ENCODE measurements at places on chromosomes 2 and 18. TPM values are rescaled to one million over a fixed set of nuclear protein-coding genes. Genes with fewer than 3 reads are reported as not detected.
A peak's percentile ranks its signal among the peaks of the same experiment; 100 is the strongest.

- DNase-seq, result no peak
Measured at GRCh38 chr2:71988170-71988569, 159.5 kb downstream of the CYP26B1 start.

DNA sequence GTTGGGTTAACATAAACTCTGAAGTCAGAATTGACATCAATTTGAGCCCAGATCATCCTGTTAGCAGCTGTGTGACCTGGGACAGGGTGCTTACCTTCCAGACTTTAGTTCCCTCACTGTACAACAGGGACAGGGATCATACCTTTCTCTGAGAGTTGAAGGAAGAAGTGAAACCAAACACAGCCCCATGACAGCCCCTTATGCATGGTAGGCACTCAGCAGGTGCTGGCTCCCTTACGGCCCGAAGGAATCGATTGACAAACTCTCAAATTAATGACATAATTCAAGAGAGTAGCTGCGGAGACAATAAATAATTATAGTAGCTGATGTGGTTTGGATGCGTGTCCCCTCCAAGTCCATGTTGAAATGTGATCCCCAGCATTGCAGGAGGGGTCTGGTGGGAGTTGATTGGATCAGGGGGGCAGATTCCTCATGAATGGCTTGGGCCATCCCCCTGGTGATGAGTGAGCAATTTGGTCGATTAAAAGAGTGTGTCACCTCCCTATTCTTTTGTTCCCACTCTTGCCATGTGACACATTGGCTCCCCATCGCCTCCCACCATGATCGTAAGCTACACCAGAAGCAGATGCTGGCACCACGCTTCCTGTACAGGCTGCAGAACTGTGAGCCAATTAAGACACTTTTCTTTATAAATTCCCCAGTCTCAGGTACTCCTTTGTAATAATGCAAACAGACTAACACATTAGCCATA is 72.4 kb downstream of the ODC1 start:
- DNase-seq, result no peak

DNA sequence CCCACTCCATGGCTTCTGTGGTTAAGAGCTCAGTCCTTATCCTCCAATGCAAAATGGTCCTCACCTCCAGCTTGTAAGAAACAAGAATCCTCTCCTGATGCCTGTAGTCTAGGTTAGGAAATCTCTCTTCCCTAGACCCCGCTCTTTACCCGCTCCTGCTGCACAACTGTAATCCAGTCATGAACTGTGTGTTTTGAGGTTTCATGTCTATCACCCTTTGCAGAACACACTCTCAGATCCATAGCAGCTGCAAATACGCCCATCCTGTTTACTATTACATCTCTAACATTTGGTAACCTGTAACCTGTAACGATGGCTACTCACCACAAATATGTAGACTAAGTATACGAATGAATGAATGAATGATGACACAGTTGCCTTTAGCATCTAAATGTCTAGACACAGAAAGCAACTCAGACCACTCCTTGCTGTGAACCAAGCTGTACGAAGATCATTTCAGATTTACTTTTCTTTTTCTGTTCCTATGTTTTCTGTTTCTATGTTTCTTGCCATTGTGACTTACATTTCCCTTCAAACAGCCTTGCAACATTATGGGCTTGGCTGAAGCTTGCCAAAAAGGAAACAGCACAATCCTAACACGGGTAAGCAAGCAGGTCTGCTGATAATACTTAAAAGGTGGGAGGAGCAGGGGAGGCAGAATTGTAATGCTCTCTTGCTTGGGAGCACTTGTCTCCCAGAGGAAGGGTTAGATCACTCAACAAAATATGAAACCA is 53.7 kb downstream of the EPHA4 start:
- DNase-seq, result no peak

- no peak for DNase-seq
Measured at GRCh38 chr2:224903621-224904020, 138.6 kb downstream of the DOCK10 start.

DNA sequence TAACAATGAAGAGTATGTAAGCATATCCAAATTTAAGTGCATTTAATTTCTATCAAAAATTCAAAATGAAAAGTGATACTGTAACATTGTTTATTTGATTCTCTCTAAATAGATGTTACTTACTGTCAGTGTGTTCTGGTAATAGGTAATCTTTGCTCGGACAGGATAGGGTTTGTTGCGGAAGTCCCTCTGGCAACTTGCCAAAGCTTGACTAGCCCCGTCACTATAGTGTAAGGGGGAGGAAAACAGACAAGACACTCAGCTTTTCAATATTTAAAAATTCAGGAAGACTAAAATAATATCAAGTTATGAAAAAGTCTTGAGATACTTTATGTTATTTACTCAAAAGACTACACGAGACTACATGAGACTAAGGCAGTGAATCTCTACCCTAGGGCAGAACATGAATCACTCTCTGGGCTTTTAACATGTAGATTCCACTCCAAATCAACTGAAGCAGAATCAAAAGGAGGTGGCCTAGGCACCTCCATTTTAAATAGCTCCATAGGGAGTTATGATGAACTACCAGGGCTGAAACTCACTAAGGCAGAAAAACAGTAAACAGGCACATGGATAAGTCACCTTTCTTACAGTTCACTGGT is 5.9 kb downstream of the LMAN1 start:
- no peak for DNase-seq

GRCh38 chr2:241860184-241861078 is 1.7 kb upstream of the PDCD1 start:
- DNase-seq, result peak; percentile 63

GRCh38 chr2:23404426-23404825 is 19.4 kb downstream of the KLHL29 start:
- DNase-seq, result peak; percentile 71

DNA sequence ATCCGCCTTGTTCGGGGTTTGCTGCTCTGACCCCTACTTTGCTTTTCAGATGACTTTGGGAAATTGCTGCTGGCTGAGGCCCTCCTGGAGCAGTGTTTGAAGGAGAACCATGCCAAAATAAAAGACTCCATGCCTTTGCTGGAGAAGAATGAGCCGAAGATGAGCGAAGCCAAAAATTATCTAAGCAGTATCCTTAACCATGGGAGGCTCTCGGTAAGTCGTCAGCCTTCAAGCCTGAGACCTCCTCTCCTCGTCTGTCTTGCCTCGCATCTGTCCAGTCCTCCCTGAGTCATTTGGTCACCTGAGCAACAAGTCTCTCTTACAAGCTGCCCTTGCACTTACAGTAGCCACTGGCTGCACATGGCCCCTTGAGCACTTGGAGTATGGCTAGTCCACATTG is 34.7 kb upstream of the MCFD2 start:
- no peak for DNase-seq

DNA sequence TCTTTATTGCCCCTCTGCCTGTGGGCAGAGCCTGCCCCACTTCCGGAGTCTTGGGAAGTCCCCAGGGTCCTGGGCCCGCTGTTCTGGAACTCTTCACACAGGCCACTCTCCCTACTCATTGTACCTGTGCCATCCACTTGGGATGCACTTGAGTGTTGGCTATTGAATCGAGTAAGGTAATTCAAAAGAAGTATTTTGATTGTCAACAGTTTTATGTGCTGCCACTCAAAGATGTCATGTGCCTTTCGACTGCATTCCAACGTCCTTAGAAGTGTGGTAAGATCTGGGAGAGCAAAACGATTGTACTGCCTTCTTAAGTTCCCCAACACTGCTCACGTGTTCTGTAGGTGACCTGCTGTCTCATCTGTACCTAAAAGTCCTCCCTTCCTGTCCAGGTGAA is 77.0 kb upstream of the SMIM21 start:
- DNase-seq, result no peak

GRCh38 chr2:105309147-105309545 is 20.4 kb downstream of the TGFBRAP1 start:
- DNase-seq, result no peak

GRCh38 chr2:55986001-55986400 is 62.4 kb upstream of the EFEMP1 start:
- DNase-seq, result no peak

- DNase-seq, result no peak
Measured at GRCh38 chr2:147182260-147182659, 662.6 kb upstream of the ACVR2A start.

GRCh38 chr2:56191617-56192016 is 7.8 kb downstream of the CCDC85A start:
- no peak for DNase-seq

DNA sequence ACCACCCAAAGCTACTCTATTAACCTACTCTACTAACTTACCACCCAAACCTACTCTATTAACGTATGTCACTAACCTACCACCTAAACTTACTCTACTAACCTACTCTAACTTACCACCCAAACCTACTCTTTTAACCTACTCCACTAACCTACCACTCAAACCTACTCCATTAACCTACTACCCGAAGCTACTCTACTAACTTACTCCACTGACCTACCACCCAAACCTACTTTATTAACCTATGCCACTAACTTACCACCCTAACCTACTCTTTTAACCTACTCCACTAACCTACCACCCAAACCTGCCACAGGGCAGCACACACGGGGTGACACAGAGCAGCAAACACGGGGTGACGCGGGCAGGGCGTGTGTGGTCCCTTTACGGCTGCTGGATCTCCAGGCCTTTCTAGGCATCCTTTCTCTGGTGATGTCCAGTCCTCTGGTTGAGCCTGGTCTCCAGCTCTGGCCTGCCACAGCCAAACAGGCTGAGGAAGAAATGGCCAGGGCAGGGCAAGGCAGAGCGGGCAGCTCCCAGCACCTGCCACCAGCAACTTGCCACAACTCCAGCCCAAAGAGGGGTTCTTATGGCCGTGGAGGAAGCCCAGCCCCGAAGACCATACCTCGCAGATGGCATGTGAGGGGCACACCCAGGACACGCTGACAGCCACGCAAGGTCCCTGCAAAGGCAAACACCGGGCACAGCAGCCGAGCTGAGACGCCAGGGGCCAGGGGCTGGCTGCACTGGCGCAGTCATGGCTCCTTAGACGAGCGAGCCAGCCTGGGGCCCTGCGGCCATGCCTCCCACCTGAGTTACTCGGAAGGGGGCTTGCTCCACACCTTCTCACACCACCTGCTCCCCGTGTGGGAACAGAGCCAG is 25.7 kb downstream of the PXDN start:
- peak; percentile 66 for DNase-seq

DNA sequence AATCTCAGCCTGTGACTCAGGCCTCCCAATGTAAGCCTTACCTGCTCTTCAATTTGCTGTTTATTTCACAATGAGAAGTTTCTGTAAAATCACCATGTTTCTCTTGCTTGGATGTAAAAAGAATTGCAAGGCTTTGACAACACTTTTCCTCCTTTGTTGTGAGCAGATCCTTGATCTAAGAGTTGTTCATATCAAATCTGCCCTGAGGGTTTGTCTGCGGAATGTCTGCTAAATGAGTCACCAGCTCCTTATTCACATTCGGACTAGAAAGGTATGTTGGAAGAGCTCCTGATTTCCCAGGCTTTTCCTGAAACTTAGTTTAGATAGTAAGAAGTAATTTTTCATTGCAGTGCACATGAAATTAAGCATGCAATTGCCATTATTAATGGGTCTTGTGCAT is 268.2 kb upstream of the TCF4 start:
- no peak for DNase-seq

- DNase-seq, result no peak
Measured at GRCh38 chr2:211923019-211923418, 615.6 kb downstream of the ERBB4 start.

DNA sequence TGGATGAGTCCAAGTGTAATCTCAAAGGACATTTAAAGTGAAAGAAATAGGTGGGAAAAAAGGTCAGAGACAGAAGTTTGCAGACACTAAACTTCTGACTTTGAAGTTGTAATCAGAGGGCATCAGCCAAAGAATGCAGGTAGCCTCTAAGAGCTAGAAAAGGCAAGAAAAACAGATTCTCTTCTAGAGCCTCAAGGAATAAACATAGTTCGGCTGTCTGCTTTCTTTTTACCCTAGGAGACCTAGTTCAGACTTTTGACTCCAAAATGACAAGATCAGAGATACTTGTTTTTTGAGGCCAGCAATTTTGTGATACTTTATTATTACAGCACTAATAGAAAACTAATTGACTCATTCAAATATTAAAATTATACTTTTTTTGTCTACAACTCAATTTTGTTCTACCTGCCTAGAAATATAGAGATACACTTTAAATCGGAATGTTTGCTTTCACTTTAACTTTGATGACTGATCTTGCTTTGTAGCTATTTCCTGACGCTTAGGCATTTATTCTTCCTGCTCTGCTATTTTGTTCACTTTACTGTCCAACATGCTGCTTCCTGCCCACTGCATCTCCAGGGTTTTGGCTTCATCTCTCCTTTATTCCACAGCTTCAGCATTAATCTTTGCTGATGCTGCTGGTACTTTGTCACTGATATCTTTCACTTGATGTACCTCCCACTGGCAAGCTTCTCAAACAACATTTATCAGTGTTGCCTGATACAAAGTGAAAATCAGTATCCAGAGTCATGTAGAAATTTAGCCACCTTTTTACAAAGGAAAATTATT is 272.5 kb downstream of the DSEL start:
- no peak for DNase-seq

The FBXO11 gene
- 43.8 TPM for total RNA-seq

The KCNS3 gene
- total RNA-seq, result 30.2 TPM

The SLC9A4 gene
- total RNA-seq, result not detected

The SMPD4 gene
- total RNA-seq, result 47.9 TPM

The ABCG8 gene
- not detected for total RNA-seq

The TMEM163 gene
- total RNA-seq, result 2.3 TPM

The ADCYAP1 gene
- total RNA-seq, result 1.3 TPM

The SERPINB3 gene
- total RNA-seq, result not detected

The AP1S3 gene
- not detected for total RNA-seq

The PSMA8 gene
- not detected for total RNA-seq

The UGT1A8 gene
- not detected for total RNA-seq
